ENCODE measurements at places on chromosomes 7 and 10.
A peak's percentile ranks its signal among the peaks of the same experiment; 100 is the strongest.

DNA sequence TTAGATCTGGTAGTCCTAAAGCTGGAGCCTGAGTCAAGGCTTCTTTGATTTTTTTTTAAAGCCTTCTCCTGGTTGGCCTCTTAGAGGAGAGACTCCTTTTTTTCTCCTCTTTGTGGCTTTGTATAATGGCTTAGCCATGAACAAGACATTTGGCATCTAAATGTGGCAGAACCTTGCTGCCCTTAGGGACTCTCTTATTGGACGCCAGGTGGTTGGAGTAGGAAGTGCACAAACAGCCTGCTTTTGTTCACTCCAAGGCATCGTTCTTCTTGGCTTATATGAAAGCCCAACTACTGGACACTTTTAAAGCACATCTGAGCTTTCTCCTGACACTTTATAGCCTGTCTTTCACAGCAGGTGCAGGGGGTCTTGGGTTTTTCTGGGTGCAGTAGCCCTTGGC, 25.0 kb downstream of the ZPBP start:
- DNase-seq, result no peak

GRCh38 chr7:109235316-109235715, 665.6 kb downstream of the DNAJB9 start:
- no peak for DNase-seq

- DNase-seq, result no peak
These were observed 16.0 kb downstream of the SAMD8 start for GRCh38 chr10:75127471-75127870.

GRCh38 chr7:2873146-2873545, 29.0 kb upstream of the GNA12 start:
- DNase-seq, result no peak

GRCh38 chr10:42932735-42933447, 144.0 kb upstream of the RET start:
- DNase-seq, result no peak

DNA sequence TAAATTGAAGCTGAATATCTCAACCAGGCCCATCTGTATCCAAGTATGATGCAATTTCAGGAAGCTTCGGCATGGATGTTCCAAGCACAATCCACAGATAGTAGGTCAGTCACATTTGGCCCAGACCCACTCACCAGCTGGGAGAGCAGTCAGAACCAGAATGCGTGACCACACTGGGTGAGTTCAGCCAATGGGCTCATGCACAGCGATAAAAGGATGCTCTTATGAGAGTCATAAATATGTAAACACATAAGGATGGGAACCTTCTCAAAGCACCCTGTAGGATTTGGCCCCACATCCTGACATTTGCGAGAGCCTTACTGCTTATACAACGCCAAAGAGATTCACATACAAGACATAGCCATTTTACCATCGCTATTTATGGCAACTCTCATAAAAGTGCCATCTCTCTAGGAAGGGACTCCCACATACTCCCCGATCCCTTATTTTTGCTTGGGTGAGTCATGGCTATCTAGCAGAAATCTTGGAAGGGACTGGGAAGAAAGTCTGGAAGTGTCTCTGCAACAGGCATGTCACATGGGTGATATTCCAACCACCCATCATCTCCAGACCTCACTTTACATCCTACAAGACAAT, 3.0 kb downstream of the AFAP1L2 start:
- no peak for DNase-seq

DNA sequence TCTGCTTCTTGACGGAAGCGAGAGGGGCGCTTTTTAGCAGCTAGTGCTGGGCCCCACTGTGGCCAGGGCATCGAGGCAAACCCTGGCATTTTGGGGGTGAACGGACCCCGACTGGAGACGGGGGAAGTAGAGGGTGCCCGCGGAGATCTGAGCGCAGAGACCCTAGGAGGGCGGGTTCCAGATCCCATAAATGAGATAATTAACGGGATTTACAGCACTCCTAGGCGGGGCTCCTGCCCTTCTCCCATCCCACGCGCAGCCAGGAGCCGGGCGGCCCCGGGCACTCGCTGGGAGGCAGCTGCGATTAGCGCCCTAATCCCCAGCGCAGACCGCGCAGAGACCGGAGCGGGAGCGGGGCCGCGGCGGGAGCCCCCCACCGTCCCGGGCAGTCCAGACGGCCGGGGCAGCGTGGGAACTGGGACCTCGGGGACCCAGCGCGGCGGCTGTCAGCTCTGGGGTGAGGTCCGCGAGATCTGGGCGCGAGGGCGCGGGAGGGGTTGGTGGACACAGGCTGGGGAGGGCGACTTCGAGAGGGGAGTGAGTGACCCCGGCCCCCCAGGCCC, 735 bp downstream of the JCAD start:
- no peak for DNase-seq

DNA sequence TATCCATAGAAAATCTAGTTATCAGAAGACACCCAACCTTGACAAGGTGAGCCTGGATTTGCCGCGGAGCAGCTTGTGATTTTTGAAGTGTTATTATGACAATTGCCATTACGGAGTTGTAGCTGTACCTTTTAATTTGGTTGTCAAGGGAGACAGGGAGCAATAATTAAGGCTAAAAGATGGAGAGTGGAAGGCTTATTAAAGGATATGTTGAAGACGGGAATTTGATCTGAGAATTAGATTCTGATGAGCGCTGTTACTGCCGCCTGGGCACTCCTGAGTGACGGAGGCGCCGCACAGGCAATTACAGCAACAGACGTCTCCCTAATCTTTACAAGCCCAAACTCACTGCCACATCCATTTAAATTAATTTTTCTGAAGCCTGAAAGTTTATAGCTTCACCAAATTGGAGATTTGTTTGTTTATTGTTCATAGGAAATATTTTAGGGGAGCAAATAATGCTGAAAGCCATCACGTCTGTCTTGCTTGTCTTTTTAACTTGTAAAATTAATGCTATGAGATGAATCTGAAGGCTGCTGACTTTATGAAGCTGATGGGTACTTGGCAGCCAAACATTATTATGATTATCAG, 475.0 kb upstream of the ADARB2 start:
- no peak for DNase-seq

- no peak for DNase-seq
These were observed 179.1 kb downstream of the TCF7L2 start for GRCh38 chr10:113129117-113129516.

DNA sequence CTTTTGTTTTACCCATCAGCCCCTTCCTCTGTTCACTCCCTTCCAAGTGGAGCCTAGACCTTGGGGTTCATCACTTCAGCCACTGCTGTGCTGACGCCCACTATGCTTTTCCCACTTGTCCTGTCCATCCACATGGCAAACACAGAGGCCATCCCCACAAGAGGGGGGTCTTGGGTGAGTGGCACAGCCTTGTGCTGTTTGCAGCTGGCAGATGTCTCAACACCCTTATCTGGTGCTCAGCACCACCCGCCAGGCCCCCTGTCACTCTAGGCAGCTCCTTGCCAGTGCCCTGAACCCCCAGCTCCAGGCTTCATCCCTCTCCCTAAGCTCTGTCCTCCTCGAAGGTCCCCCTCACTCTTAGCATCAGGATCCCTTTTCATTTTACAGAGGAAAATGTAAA, 13.1 kb downstream of the BLVRA start:
- no peak for DNase-seq

DNA sequence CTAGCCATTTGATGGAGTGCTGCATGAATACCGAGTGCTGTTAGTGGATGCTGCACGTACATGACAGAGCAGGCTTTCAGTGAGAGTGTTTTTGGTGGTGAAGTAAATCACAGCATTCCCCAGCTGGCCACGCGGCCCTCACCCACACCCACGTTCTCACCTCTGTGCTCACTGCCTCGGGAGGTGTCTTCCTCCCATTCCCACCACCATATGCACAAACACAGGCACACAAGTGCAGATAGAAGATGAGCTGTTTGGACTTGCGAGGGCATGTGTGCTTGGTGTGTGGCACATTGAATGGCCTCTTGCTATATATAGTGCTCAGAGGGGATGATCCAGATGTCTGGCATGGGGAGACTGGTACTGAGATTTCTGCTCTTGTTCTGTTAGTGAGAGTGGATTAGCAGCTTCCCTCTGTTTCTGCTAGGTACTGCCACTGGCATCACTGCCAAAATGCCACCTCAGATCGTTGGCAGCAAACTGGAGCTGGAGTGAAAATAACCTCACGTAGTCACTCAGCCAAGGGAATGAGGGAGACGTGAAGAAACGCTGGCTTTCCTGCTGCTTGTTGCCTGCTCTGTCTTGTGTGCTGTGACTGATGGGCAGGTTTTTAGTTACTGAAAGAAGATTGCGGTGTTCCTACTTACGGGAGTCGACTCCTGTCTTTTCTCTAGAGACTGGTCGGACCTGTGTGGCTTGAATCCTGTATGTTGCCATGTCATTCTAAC, 19.1 kb downstream of the DNAJB6 start:
- DNase-seq, result no peak

DNA sequence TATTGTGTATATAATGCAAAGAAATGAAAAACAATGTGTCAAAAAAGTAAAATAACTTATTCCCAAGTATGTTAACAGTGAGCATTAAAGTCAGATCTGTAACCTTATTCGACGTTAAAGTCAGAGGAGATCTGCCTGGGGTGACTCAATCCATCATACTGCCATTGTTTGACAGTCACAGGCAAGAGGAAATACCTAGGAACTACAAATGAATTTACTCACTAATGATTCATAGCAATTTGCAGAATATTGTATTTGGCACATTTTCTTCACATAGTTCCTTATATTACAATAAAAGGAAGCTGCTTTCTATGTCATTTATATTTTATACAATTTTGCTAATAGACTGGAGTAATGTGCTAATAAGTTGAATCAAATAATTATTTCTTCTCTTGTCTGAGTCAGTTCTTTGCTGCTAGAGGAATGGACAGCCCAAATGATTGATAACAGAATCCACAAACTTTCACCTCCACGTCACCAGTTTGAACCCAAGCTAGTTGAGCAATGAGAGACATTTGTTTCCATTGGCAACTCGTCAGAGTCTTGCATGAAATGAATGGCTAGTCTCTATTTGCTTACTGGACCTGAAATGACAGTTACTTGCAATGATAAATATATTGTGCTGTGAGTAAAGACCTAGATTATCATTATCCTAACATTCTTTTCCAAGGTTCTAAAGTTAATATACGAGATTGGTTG, 48.5 kb upstream of the TMEM106B start:
- peak; percentile 3 for DNase-seq

- DNase-seq, result no peak
These were observed 128.1 kb upstream of the VIPR2 start for GRCh38 chr7:159272739-159273138.

GRCh38 chr7:107150375-107151073, 18.3 kb upstream of the HBP1 start:
- peak; percentile 51 for DNase-seq

DNA sequence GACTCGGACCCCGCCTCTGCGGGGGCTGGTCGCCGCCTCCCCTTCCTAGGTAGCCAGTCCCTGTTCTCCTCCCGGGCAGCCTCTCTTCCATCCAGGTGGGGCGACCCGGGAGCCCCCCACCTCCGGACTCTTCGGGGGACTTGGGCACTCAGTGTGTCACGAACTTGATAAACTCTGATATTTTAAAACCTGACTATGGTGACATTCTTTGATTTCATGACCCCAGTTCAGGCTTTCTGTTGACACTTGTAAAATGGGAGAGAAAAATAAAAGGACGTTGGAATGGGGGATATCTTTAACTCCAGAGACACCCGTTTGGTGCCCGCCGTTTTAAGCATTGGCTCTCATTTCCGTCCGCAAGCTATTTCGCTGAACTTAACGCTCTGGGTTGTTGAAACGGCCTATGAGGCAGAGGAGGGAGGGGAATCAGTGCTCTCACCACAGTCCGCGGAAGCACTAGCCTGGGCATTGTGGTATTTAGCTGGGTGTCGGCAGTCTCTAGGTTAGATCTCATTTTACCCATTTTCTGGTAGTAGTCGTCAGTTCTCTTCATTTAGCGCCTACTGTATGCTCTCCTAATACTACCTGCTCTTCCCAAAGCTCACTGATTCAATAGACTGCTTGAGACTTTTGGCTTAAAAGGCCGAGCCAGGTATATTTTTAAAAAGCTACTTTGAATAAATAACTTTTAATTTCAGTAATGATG, 738 bp downstream of the VPS26A start:
- peak; percentile 29 for DNase-seq

DNA sequence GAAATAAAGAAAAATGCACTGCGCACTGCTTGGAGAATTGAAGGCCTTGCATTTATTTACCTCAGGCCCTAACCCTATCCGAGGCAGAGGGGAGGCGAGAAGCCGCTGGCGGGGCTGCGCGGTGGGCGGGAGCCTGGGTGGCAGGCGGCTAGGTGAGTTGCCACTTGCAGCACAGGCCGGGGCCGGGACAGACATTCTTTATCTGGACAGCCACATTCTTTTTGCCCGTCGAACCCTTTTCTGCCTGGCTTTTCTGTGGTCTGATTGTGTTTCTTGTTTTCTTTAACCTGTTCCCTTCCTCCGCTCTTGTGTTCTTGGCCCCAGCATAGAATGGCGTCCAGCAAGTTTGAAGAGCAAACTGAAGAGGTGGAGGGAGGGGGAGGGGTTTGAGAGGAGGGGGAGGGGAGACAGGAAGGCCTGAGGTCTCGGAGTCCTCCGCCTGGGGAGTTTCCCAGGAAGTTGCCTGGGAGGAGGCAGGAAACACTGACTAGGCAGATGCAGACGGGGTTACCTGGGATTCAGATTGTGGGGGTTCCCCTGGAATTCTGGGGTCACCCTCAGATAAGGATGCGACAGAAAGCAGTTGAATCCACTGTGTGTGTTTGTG, 5.1 kb downstream of the SHH start:
- no peak for DNase-seq

- DNase-seq, result no peak
These were observed 175.4 kb downstream of the SNX10 start for GRCh38 chr7:26467104-26467503.

- DNase-seq, result no peak
These were observed 148.9 kb downstream of the ZEB1 start for GRCh38 chr10:31467791-31468535.

Measured in amniotic stem cell (primary cell).